ENCODE measurements at places on chromosomes 6 and 20.
A peak's percentile ranks its signal among the peaks of the same experiment; 100 is the strongest.

GRCh38 chr20:10316582-10316981, 98.0 kb downstream of the SNAP25 start:
- DNase-seq: no peak

- DNase-seq: no peak
Measured at GRCh38 chr6:124430740-124431318, 531.4 kb upstream of the RNF217 start.

DNA sequence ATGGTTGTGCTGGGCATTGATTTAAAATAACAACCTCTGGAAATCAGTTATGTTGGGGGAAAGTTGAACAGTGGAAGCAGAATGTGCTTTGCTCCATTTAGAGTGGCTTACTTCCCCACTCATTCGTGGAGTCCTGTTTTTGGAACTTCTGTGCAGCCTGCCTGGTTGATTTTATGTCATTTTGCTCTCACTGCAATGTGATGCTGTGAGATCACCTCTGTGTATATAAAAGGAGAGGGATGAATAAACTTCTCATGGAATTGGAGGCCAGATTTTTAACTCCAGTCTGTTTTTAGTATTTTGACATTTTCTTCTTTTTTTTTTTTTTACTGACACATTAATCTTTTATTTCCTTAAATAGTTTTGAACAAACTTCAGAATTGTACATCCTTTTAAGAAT, 139.0 kb downstream of the FNDC1 start:
- DNase-seq: peak; percentile 45

- no peak for DNase-seq
Measured at GRCh38 chr6:139423971-139424667, 49.7 kb upstream of the CITED2 start.

GRCh38 chr6:121579478-121579877, 144.0 kb downstream of the GJA1 start:
- no peak for DNase-seq

DNA sequence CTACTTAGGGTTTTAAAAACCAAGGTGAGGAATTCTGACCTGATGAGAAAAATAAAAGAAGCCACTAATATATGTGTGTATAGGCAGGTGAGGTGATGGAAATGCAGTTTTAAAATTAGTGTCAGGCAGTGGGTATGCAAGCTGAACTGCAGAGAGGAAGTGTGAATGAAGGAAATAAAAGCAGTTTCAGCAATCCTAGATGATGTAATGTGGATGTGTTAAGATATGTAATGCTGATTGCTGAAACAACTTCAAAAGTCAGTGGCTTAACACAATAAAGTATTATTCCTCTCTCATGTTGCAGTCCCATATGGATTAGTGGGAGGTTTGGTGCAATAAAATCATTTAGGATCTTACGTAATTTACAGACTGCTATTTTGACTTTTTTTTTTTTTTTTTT, 119.9 kb upstream of the ASCC3 start:
- no peak for DNase-seq

DNA sequence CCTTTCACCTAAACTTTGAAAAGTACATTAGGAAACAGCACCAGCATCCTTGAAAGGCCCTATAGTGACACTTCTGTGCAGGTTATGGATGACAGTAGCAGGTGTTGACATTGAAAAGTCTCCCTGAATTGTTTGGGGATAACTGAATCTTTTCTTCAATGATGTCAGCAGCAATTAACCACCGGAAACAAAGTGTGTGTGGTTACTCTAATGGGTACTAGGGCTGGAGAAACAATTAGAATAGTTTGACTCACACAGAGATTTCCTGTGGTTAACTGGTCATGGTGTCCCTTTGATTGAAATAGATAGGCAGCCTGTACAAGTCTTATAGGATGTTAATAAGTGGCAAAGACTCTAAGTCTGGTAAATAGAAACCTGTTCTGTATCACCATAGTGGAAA, 189.1 kb downstream of the TBX18 start:
- DNase-seq: peak; percentile 59

DNA sequence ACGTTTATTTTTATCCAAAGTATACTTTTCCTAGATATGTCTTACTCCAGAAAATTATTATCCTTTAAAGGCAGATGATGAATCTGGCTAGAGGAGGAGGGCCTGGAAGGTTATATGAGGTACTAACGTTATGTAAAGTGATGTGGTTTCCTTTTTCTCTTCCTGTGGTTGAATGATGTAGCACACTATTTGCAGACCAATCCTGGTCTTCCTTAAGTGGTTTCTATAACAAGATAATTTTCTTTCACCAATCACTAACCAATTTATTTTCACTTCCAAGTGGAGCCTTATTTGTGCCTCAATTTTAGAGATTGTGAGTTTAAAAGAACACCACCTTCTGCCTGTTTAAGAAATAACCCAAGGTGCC, 154.6 kb upstream of the SOX4 start:
- peak; percentile 22 for DNase-seq

GRCh38 chr6:54957698-54958097, 111.1 kb downstream of the FAM83B start:
- no peak for DNase-seq

DNA sequence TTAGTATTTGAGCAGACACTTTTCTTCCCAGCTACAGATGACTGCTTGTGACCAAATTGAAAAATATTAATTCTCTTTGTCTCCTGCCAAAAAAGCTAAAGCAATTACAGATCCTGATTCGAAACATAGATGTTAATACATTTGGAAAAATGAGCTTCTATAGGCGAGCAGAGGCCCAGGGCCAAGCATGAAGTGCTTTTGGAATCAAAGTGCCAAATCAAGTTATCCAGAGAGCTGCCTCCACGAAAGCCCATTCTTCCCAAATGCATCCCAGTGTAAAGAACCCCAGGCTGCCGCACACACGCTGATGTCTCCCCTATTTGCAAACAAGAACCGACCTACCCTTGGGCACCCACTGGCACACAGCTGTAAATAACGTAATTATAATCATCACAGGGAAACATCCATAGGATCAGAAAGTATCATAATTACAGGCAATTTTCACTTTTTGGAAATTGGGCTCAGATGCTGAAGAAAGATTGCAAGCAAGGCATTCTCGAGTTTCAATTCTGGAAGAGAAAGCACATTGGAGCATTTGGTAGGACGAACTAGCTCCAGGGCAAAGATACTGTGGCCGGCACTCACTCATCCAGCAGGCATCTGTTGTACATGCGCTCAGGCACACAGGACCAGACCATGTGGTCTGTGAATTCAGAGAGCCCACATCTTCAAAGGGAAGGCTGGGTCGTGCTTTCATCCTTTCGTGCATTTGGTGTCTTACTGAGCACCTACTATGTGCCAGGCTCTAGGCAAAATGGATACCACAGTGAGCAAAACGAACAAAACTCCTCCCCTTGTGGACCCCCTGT, 45.9 kb downstream of the BMP7 start:
- DNase-seq: peak; percentile 44

GRCh38 chr6:132530293-132530974, 7.6 kb upstream of the TAAR9 start:
- peak; percentile 67 for DNase-seq

DNA sequence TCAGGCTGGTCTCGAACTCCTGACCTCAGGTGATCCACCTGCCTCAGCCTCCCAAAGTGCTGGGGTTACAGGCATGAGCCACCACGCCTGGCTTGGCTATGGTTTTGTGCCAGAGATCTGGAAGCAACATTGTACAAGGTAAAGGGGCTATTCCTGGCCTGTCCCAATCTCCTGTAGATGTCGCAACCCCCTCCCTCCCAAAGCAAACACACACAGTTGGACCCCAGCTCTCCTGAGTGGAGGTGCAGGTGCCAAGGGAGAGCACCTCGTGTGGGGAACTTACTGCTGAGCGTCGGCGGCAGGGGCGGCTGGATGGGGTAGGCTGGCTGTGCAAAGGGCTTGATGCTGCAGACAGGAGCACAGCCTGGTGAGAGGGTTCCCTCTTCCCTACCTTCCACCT, 8.8 kb downstream of the RPL10A start:
- DNase-seq: no peak

GRCh38 chr20:36572701-36573102, 695 bp upstream of the TGIF2 start:
- DNase-seq: peak; percentile 48

All from GM23248 (cell line).